ENCODE measurements at places on chromosomes 6 and 20. TPM values are rescaled to one million over a fixed set of nuclear protein-coding genes. Genes with fewer than 3 reads are reported as not detected.

- DNase-seq: no peak
Observed at GRCh38 chr20:38859070-38859690, 53.7 kb downstream of the PPP1R16B start.

GRCh38 chr20:48131581-48131980 lies 346.3 kb upstream of the SULF2 start:
- no peak for DNase-seq

- no peak for DNase-seq
Observed at GRCh38 chr6:161740486-161740885, 466.6 kb upstream of the AGPAT4 start.

GRCh38 chr6:163348789-163349680 lies 65.5 kb upstream of the QKI start:
- DNase-seq: no peak

DNA sequence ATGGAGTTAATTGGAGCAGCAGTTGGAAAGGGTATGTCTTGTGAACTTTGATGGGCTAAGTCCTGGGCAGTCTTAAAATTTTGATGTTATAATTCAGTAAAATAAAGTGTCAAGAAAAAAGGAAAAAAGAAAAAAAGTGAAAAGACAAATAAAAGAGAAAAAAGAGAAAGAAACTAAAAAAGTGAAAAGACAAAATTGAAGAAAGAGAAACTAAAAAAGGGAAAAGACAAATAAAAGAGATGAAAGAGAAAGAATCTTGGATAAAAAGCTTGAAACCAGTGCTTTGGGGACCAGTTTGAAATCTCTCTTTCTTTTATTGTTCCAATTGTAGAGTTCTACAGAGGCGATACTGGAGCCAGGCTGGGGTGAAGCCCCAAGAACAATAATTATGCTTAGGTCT lies 12.0 kb upstream of the PGK2 start:
- no peak for DNase-seq

Gene FOXS1
- not detected for total RNA-seq

Gene DAAM2
- 8.3 TPM for total RNA-seq

All from HFFc6 (cell line).